Omental fat pad (tissue), 4 donors: ENCODE measurements at places on chromosomes 2 and 18.

GRCh38 chr18:3692691-3693090, 242.7 kb downstream of the TGIF1 start:
- DNase-seq: no peak

DNA sequence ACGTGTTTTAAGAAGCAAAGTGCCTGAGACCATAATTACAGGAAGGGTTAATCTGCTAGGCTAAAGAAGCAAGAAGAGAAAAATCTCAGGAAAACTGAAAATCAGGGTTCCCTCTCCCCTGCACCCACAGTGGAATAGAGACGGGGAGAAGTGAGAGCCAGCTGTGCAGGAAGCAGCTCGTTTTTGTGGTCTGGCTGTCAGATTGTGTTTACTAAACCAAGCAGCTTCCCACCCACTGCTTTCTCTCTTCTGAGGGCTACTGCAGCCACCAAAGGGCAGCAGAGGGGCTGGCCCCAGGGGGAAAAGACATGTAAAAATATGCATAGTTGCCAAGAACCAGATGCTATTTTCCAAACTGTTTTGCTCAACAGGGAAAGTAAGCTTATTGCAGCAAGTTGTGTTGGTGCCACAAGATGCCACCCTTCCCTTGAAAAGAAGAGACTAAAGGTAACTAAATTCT, 72.6 kb upstream of the THUMPD2 start:
- no peak for DNase-seq

DNA sequence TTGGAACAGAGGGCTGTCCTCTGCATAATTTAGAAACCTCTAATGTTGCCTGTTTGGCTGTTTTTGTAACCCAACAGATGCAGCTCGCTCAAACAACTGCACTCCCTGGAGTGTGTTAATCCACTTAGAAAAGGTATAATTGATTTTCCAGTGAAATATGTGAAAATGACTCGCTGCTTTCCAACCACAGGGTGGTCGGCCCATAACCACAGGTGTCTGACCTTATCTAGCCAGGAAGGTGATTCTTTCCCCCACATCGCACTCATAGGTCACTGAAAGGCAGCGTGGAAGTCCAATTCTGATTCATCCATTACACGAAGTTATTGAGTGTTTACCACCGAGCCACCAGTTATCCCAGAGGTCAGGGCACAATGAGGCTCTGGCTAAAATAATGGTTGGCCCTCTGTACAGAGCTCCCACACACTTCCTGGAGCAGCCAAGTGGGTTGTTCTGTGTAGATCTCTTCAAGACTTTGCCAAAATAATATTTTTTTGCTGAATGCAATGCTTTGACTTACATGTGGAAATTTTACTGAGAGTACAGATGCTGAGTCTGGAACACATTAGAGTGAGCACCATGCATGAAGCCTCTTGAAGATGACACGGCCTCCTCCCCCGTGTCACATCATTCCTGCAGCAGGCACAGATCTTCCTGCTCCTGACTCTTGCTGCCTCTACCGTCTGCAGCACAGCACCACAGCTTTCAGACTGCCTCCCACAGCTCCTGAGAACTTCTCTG, 396.2 kb downstream of the ZNF516 start:
- DNase-seq: no peak

GRCh38 chr2:240133401-240133800, 2.7 kb downstream of the COPS9 start:
- DNase-seq: no peak

DNA sequence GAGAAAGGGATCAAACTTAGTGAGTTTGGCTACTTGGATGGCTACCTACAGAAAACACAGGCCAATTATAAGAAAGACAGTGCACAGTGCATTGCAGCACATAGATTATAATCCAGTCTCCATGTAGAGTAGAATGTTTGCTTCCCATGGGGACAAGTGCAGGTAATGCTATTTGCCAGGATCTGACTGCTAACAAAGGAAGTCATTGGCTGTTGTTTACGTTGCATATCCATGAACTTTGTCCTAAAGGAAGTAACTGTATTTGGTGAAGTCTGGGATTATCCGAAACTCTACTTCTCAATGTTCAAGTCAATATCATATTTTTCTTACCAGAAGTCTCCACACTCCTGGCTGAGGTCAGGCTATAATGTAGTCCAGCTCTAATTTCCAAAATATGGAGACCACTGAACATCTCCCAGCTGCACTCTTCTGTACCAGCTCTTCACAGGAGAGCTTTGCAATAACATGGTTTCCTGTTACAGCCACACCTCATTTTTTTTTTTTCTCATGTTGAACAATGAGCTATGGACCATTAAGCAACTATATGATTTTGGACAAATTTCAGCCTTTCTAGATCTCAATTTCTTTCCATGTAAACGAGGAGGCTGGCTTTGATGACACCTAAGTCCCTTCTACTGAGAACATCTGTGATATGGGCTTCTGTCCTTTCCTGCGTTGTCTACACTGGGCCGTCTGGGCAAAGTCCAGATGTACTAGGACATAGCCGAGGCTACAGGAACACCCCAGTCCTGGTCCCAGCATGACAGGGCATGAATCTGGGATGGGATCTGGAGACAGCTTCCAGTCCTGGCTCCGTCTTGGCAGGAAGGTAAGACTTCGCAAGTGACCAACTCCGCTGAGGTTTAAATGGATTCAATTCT, 154.8 kb downstream of the LAMA1 start:
- DNase-seq: no peak

DNA sequence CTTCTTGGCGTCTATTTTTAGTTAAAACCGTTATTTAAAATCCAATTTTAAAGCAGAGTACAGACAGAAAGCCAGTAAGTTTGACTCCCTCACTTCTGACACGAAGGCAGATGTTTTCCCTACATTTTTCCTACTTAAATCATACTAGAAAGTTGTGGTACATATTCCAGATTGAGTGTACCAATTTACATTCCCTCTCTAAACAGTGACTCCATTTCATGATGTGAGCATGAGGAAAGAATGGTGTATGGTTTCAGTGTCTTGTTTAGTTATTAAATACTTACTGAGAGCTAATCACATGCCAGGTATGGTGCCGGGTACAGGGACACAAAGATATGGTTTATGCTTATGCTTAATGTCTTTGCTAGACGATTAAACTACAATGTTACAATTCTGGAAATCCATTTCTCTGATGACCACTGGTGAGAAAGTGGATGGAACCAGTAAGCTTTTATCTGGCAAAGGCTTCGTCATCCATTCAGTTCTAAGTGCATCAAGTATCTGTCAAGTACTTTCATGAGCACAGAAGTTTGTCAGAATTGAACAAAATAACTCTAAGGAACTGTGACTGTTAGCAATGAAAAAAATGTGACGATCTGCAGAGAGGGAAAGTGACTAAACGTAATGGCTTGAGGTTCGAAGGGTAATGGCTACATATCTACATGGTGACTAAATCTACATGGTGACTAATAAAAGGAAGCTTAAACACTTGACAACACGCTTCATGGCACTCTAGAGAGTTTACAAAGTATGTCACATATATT, 25.7 kb downstream of the MAP4K3 start:
- DNase-seq: no peak

- DNase-seq: no peak
Observed at GRCh38 chr2:33153008-33153407, 206.3 kb downstream of the LTBP1 start.

DNA sequence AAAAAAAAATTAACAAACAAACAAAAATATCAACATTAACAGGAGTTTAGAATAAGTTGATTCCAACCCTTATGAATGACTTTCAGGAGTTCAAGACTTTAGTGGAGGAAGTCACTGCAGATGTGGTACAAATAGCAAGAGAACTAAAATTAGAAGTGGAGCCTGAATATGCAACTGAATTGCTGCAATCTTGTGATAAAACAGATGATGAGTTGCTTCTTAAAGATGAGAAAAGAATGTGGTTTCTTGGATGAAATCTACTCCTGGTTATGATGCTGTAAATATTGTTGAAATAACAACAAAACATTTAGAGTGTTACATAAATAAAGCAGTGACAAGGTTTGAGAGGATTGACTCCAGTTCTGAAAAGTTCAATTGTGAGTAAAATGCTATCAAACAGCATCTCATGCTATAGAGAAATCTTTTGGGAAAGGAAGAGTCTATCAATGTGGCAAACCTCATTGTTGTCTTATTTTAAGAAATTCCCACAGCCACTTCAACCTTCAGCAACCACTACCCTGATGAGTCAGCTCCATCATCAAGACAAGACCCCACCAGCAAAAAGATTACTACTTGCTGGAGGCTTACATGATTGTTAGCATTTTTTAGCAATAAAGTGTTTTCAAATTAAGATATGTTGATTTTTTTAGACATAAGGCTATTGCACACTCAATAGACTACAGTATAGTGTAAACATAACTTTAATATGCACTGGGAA, 42.7 kb upstream of the TAF4B start:
- DNase-seq: no peak

DNA sequence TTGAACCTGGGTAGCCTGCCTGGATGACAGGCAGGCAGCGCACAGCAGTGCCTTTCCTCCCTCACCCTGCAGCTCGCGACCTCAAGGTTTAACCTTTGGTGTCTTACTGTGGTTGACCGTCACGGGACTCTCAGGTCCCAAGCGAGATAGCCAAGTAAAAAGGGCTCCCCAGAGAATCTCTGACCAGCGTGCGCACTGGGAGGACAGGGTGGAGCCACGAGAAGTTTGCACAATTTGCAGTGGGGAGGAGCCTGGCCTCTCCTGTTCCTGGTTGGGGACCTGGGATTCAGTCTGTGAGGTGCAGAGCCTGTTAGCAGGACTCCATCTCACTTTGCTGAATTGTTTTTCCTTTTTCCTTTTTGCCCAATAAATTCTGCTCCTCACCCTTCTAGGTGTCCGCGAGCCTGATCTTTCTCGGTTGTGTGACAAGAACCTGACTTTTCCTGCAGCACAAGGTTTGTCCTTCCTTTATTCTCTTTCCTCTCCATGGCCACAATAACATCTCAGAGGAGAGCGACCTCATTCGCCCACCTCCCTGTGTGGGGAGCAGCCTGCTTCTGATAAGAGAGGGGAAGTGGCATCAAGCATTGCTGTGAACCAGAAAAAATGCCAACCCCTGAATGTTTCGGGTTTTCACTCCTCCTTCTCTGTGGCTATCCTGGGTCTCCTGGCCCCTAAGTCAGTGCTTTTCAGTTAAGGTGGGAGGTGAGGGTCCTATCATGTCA, 36.2 kb downstream of the POU3F3 start:
- DNase-seq: no peak

GRCh38 chr2:8090748-8091700, 590.8 kb upstream of the ID2 start:
- DNase-seq: peak; percentile 50

- DNase-seq: no peak
Observed at GRCh38 chr2:213238753-213239495, 45.3 kb upstream of the SPAG16 start.

DNA sequence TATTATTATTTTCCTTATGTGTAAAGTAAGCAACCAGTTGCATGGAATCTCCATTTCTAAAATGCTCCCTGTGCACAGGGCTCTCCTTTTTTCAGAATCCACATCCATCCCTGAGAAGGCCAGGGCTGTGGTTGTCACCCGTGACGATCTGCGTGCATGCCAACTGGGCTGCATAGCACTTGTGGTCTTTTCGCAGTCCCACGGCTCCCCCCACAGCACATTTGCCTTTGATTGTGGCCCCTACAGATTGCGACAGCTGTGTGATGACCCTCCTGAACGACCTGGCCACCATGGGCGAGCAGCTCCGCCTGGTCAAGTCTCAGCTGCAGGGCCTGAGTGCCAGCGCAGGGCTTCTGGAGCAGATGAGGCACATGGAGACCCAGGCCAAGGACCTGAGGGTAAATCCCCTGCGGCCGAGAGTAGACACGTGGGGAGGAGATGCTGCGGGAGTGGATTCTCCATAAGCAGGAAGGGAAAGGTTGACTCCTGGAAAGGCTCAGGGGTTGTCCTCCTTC, 119.8 kb upstream of the TTC39C start:
- no peak for DNase-seq

GRCh38 chr2:239664216-239664810, 263.5 kb upstream of the HDAC4 start:
- DNase-seq: no peak

- no peak for DNase-seq
Observed at GRCh38 chr2:184534986-184535385, 63.3 kb upstream of the ZNF804A start.

DNA sequence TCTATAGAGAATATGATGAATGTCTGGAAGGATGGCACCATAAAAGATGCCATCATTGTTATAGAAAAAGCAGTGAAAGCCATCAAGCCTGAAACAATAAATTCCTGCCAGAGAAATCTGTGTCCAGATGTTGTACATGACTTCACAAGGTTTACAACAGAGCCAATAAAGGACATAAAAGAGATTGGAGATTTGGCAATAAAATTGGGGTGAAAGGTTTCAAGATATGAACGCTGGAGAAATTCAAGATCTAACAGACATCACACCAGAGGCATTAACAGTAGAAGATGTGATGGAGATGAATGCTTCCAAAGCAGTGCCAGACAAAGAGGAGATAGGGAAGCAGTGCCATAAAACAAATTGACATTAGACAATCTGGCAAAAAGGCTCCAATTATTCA, 518.8 kb upstream of the ACVR2A start:
- no peak for DNase-seq

- DNase-seq: no peak
Observed at GRCh38 chr18:68233018-68233417, 481.9 kb downstream of the TMX3 start.

- no peak for DNase-seq
Observed at GRCh38 chr2:16716024-16716423, 50.4 kb upstream of the CYRIA start.

DNA sequence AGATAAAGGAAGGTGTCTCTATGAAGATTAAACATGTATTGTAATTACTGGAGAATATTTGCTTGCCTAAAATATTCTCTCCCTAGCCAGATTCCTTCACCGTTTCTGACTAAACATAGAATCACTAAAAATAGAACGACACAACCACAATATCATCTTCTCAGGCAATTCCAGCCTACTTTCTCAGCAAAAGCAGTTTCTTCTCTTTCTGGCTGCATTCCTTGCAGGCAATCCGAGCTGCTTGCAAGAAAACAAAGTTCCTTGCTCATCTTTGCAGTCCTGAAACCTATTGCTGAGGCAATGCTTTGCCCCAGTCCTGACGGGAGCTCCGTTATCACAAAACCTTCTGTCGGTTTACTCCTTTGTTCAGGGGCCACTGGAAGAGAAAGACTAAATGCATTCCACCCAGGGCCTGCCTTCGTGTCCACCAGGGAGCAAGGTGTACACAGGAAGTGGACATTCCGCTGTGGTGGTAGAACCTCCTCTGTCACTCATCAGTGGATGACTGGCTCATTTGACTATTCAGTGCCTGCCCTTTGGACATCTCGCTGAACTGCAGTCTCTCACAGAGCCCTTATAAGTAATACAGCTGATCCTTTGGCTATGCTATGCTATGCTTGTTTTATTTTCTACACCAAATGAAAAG, 239.2 kb upstream of the DOK6 start:
- DNase-seq: no peak
